ENCODE measurements at places on chromosomes 11 and 22. TPM values are rescaled to one million over a fixed set of nuclear protein-coding genes. Genes with fewer than 3 reads are reported as not detected.

The GAL3ST3 gene
- not detected for polyA plus RNA-seq

The ME3 gene
- polyA plus RNA-seq: 15.8 TPM

The KCNQ1OT1 gene
- 0.18 TPM for polyA plus RNA-seq

The SHISA8 gene
- polyA plus RNA-seq: not detected

The IRAG1 gene
- 82.4 TPM for polyA plus RNA-seq

The CCDC188 gene
- 4.9 TPM for polyA plus RNA-seq

The ADM2 gene
- 16.0 TPM for polyA plus RNA-seq

The C22orf23 gene
- polyA plus RNA-seq: 0.38 TPM

The RIC3 gene
- not detected for polyA plus RNA-seq

The OR8G1 gene
- not detected for polyA plus RNA-seq

The INS gene
- not detected for polyA plus RNA-seq

The TBX1 gene
- not detected for polyA plus RNA-seq

The FHIP1B gene
- 22.1 TPM for polyA plus RNA-seq

The DCHS1 gene
- polyA plus RNA-seq: 7.3 TPM

The TRAPPC4 gene
- 167 TPM for polyA plus RNA-seq

The GGT5 gene
- 13.3 TPM for polyA plus RNA-seq
